ENCODE measurements at places on chromosomes 4 and X.

DNA sequence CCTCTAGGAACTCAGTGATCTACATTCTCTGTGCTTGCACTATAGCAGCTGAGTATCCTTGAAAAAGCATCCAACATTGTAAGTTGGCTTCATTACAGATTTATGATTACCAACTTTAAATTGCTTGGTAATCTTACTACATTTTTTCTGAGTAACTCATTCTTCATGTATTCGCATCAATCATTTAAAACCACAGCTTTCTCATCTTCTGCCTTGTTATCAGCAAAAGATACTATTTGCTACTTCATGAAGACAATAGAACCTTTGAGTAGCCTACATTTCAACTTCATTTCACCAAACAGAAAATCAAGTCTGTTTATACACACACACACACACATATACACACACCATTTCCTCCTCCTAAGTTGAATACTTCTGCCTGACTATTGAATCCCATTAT lies 6.2 kb upstream of the DCAF8L2 start:
- no peak for DNase-seq

- no peak for DNase-seq
These were observed 136.5 kb downstream of the KDM6A start for GRCh38 chrX:45009371-45010000.

DNA sequence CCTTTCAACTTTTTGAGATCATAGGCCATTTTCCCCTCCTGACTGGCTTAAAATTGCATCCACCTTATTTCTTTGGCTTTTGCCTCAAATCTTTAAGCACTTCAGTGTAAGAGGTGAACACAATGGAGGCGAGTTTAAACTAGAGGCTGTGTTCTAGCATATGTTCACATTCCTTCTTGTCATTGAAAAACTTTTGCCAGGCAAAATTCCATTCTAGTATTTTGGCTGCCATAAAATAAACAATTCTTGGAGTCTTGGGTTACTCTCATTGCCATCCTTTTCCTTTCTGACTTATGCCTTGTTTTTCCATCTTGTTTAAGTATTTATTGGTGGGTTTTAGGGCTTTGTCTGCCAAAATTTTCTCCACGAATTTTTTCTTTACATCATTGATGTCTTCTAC lies 137.3 kb upstream of the ANXA10 start:
- no peak for DNase-seq

GRCh38 chr4:47432749-47433148 lies 30.8 kb downstream of the COMMD8 start:
- no peak for DNase-seq

DNA sequence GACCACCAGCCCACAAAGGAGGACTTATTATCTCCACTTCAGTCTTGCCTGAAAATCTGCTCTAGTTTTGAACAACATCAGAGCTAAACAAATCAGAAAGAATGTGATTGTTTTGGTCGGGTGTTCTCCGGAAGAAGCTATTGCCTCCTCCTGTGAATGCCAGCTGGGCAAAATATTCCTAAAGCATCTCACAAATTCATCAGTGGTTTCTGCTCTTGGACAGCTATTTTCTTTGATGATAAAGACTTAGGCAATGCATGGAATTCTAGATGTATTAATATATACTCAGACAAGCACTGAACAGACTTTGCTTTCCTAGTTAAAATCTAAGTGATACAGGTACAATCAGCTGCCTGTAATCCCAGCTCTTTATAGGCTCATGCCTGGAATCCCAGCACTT lies 71.8 kb downstream of the ASMT start:
- DNase-seq, result no peak

GRCh38 chrX:68831405-68832100 lies 2.7 kb downstream of the EFNB1 start:
- DNase-seq, result no peak

GRCh38 chrX:23383411-23383810 lies 48.8 kb downstream of the PTCHD1 start:
- no peak for DNase-seq

GRCh38 chr4:87575408-87575807 lies 32.9 kb upstream of the DSPP start:
- no peak for DNase-seq

- DNase-seq, result no peak
These were observed 257.5 kb upstream of the FTHL17 start for GRCh38 chrX:31329298-31329697.

DNA sequence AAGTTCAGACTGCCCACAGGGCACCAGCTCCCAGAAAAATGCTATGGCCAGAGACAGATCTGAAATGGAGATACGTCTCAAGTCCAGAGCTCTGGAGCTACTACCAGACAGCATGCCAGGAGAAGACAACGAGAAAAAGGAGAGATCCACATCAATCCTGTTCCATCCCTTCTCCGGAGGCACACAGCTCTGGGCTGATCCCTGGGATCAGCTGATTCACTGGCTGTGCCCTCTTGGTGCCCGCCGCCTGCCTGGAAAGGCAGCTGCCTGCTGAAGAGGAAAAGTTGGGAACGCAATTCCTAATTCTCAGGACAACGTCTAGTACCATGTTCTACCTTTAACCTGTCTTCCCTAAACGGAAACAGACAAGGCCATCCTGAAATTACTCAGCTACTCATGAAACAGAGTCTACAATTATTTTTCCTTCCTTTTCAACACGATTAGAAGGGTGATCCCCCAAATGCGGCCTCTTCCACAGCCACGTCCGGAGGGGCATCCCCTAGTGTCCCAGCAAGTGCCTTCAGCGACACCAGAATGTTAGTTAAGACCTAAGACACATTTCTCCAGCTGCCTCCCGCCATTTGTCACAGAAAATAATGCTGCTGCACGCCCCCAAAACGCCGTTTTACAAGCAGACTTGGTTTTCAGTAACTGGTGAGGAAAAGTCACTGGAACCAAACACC lies 2.4 kb downstream of the ZFYVE28 start:
- no peak for DNase-seq

DNA sequence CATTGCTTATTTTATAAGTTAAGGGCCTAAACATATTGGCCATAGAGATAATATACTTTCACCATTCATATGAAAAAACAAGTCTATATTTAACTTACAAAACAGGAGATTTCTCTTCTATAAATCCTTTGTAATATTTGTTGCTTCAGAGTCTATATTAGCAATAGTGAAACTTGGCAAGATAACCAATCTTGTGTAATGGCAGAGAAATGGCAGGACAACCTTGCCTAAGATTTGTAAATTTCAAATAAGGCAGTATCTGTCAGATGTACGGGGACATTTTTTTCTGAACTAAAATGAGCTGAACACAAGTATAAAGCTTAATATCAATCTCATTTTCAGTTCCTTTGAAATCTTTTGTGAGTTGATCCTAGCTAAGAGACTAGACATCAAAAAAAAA lies 17.8 kb upstream of the CPEB2 start:
- no peak for DNase-seq

- DNase-seq, result no peak
These were observed 78.8 kb upstream of the PLAC1 start for GRCh38 chrX:134737061-134737460.

DNA sequence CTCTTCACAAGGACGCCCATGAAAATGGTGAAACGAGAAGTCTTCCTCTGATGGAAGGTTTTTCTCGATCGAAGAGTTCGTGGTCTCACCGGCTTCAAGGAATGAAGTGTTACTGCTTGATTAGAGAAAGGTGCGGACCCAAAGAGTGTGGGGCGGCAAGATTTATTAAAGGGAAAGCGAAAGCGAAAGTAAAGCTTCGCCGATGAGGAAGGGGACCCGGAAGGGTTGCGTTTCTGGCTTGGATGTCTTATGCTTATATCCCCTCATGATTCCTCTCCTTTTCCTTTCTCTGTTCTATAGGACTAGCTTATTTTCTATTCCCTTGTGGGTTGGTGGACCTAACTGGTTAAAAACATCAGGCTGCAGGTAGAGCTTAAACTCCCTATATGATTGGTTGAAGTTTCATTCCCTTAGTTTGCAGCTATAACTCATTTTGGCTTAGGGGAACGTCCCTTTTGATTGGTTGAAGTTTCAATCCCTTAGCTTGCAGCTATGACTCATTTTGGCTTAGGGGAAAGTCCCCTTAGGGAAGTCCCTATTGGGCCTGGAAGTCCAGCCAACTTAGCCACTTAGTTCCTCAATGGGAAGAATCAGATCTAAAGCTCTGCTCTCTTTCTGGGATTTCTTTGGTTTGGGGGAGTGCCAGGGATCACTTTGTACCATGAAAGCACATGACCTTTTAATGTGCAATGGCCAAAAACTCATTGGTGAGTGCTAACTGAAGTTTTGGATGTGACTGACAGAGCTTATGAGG lies 1025.0 kb upstream of the PCDH10 start:
- no peak for DNase-seq

GRCh38 chr4:41363384-41363981 lies 106.8 kb downstream of the UCHL1 start:
- DNase-seq, result no peak

DNA sequence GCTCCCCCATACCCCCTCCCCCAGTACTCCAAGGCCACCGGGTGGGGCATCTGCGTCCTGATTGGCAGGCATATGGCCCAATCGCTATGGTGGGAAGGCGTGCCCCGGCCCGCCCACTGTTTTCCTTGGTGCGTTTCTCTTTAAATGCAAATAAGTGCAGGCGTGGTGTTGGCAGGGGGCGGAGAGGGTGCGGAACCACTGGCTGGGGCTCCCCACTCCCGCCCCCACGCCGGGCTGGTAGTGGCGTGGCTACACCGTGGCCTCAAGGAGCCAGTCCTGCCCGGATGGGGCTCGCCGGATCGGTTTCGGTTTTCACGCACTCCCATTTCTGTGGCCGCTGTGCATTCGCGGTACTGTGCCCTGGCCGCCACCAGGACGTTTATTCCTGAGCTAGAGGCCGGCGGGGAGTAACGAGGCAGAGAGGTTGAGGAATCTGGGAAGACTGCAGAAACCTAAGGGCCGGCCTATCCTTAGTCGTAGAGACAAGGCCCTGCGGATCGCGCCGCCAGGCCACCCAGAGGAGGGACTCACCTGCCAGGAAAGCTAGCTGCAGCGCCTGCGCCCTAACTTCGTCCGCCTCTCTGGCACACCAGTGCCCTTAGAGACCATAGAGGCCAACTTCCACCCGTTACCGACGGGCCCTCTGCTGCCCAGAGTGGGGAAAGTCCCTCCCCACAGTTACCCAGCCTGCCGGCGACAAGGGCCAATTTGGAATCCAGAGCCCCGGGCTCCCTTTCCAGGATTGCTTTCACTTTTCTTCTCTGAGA lies 410 bp upstream of the AMER1 start:
- peak; percentile 86 for DNase-seq

DNA sequence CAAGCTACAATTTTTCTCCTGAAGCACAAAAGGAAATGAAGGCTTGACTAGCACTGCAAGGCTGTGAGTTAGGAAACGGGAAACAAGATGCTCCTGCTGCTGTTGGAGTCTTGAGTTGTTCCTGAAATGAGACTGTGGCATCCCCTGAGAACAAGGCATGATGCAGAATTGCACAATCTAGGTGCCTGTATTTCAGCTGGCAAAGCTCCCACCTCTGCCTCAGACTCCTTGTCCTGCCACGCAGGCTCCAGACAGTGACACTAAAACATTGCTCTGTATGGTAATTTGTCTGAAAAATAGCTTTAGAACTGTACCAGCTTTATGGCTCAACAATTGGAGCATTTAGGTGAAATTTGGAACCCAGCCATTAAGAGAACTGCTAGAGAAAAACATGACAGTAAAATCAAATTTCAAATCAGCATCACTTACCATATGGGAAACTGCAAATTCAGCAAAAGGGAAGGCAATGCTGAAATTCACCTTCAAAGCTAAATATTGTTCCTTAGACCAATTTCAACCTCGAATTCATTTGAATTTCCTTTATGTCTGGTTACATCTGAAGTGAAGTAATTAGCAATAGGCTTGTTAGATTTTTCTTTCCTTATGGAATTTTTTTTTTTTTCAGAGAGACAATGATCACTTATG lies 103.4 kb downstream of the MFAP3L start:
- DNase-seq, result no peak

GRCh38 chrX:83829874-83830273 lies 31.1 kb upstream of the CYLC1 start:
- no peak for DNase-seq

DNA sequence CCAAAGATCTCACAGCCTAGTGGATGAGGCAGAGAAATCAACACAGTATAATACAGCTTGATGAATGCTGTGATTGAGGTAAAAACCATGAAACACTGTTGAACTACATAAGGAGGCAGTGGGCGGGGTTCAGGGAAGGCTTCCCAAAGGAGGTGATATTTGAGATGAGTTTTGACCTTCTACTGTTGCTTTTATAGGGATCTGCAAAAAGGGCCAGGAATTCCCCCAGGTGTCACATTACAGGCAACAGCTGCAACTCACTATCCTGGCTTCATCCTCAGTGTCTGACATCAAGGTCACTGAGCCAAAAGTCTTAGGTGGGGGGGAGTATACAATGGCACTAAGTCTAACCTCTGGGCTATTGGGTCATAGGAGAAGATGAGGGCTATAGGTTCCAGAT lies 185.7 kb upstream of the NRK start:
- peak; percentile 38 for DNase-seq

GRCh38 chr4:76952656-76953582 lies 3.4 kb downstream of the SEPTIN11 start:
- no peak for DNase-seq

GRCh38 chr4:15702941-15703403 lies at the start of gene BST1:
Gene BST1, plus strand, starts transcription at chr4:15703065. Its CDS starts 80 bp downstream, at chr4:15703145.
- no peak for DNase-seq

GRCh38 chr4:67871867-67872266 lies 11.9 kb downstream of the TMPRSS11D start:
- peak; percentile 8 for DNase-seq

GRCh38 chrX:137234651-137235402 lies 201.0 kb upstream of the GPR101 start:
- DNase-seq, result no peak

DNA sequence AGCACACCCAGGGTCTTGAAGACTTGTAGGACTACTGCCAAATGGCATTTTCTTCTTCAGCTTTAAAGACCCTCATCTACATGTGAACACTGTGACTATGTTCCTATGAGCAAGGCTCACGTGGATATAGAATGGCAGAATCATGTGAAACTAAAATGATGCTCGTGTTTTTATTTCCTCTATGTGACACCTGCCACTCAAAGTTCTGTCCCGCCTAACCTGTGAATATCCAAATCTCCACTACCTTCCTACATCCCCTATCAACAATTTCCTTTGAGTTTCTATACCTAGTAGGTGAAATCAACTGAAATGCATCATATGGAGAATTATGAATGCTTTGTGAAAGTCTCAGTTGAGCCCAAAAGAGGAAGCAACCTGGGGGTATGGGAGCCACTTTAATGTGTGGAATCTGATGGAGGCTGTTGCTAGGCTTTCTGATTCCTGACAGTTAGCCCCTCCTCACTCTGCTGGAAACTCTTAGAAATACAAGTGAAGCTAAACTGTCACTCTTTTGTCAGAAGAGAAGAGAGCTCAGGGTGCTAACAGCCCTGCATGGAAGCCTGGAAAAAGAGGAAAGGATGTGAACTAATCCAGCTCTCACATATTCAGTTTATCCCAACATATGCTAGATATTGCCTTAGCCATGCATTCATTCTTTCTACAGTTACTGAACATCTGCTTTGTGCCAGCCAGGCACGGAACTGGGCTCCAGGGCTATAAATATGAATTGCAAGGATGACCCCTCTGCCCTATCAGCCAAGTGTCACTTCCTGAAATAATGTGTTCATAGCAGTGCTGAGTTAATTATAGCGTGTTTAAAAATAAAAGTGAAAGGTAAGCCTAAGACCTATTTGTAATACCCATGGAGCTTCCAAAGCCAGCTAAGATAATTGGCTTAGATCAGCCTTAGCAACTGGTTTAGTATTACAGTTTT lies 11.0 kb downstream of the LHFPL1 start:
- no peak for DNase-seq

- DNase-seq, result no peak
These were observed 144.8 kb upstream of the TTC29 start for GRCh38 chr4:147090486-147090885.
